ENCODE measurements at places on chromosomes 2 and 18.

DNA sequence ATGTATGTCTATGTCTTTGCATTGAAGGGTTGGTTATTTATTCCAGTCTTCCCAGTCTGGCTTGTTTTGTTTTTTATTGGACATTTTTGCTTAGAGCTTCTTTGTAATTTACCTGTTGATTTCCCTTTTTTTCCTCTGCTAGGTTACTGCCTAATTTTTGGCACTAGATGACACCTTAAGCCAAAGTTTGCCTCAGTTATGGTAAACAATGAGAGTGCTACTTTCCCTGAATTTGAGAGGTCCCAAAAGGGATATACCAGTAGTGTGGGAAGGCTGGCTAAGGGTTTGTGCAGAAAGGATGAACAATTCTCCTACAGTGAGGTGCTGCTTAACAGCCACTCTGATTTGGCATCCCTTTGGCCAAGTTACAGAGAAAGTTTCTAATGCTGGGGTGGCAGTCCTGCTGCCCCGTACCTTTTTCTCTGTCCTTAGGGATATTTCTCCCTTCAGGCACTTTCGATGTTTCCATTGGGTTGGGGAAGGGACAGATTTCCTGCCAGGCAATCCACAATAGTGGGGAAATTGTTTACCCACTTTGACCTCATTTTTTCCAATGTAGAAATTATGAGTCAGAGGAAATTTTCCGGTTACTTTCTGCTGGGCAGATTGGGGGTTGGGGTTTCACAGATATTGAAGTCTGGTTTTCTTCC is 354.9 kb downstream of the PTPRM start:
- DNase-seq = no peak

DNA sequence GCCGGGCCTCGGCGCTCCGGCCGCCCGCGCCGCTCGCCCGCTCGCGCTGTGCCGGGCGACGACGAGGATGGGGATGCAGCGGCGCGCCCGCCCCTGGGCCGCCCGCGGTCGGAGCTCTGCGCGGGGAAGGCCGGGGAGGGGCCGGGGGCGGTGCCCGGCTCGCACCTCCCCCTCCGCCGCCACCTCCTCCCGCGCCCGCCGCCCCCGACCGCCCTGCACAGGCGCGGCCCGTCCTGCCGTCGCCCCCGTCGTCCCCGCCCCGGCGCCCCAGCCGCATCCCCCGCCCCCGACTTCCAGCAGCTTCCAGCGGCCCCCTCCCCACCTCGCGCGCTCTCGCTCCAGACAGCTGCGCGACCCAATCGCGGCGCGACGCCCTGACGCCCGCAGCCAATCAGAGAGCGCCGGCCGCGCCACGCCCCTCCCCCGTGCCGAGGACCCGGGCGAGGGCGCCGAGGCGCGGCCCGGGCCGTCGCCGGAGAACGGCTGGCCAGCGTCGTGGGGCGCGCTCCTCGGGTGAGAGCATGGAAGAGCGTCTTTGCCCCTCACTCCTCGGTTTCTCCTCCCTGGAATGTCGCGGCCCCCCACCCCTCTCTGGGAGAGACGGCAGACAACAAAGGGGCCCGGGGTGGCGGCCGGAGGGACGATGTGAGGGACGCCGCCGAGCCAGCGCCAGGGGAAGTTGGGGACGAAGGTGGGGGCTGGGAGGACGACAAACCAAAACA is at the start of gene MBOAT2:
Gene MBOAT2 (minus strand): TSS at position 69 of the 722 bp plus-strand sequence. CDS start 70 bp downstream, outside the sequence.
- DNase-seq = peak; percentile 70

DNA sequence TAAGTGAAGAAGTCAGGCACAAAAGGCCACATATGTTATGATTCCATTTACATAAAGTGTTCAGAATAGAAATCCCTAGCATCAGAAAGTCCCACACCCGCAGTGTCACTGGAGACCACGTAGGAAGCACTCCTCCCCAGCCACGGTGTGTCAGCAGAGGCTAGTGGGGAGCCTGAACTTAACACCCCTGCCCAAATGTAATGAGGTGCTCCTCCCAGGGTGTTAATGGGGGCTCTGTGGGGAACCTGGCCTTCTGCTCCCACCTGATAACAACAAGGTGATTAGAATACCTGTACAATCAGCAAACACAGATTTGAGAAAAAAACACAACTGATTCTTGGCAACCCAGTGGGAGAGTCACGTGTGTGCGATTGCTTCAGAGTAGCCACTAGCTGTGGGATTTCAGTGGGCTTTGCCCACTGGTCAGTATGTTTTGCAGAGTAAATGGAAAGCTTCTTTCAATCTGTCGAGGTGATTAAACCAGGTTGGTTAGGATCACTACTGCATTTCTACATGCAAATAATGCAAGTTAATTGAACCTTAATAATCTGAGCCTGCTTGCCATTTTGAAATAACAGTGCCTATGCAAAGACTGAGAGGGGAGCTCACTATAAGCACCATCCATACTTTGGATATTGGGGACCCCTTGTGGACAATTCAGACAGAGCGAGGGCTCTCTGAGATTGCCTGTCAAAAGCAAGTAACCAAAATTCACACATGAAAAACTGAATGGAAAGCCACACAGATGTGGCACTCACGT is 20.6 kb upstream of the ATRAID start:
- no peak for DNase-seq

- no peak for DNase-seq
These were observed 102.5 kb upstream of the CRIM1 start for GRCh38 chr2:36253086-36253485.

GRCh38 chr18:76339246-76339620 is 155.8 kb downstream of the ZNF516 start:
- no peak for DNase-seq

GRCh38 chr18:24660956-24661355 is 200.5 kb downstream of the HRH4 start:
- DNase-seq = no peak

- DNase-seq = no peak
These were observed 3.4 kb downstream of the MAP4K3 start for GRCh38 chr2:39433586-39434195.

GRCh38 chr18:160831-161570 is 2.6 kb downstream of the USP14 start:
- no peak for DNase-seq

- DNase-seq = no peak
These were observed 70.3 kb upstream of the SNTG2 start for GRCh38 chr2:880201-880970.

DNA sequence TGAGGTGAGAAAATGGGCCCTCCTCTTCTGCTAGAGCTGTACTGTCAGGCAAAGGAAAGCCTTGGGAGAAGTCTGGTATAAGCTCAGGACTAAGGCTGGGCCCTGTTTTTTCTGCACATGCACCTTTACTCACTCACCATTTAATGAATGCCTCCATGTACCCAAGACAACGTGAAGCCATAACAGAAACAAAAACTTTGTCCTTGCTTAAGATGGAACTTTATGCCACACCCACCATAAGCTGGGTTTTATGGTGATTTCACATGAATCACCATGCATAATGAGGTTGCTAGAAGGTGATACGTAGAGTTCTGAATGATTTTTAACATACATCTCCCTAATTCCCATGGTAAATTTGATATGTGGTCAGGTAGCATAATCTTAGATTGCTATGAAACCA is 63.7 kb upstream of the CYP26B1 start:
- DNase-seq = no peak

All from HuH-7 (cell line).